ENCODE measurements at places on chromosomes 3 and 15. TPM values are rescaled to one million over a fixed set of nuclear protein-coding genes. Genes with fewer than 3 reads are reported as not detected.

DNA sequence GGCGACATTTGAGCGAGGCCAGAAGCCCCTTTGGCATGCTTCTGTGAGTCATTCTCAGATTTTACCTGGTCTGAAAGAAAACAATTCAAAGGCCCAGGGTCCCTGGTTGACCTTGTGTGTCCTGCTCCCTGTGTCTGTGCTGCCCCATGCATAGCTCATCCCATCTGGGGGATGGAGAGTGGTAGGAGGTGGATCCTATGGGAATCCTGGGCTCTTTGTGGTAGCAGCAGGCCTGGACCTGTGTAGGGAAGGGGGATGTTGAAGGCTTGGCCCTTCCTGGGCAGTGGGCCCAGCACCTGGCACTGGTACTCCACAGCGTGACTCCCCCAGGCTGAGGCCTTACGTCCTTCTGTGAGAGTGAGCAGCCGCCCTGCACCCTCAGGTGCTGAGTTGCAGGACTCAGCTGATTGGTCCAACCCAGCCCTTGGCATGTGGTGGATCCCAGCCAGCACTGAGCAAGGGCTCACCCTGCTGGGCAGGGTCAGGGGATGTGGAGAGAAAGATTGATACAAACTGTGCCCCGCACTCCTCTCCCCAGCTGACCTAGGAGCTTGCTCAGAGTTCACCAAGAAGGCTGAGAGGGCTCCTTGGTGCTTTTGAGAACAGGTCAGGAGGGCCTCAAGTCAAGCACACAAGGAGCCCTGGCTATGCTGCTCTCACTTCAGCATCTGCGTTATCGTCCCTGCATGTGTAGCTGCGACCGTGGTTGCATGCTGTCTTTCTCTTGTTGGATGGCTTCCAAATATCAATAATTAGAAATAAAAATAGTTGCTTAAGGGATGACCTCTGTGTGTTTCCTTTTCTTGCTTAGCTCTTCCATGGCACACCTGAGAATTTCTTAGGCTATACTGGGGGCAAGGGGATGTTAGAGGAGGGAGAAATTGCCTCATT lies 21.4 kb upstream of the JMJD7 start:
- peaks cover 12% of the 10 kb centered on the region for H3K4me1 ChIP-seq
- no peak overlapping the region for H3K27ac ChIP-seq
- no peak for DNase-seq

DNA sequence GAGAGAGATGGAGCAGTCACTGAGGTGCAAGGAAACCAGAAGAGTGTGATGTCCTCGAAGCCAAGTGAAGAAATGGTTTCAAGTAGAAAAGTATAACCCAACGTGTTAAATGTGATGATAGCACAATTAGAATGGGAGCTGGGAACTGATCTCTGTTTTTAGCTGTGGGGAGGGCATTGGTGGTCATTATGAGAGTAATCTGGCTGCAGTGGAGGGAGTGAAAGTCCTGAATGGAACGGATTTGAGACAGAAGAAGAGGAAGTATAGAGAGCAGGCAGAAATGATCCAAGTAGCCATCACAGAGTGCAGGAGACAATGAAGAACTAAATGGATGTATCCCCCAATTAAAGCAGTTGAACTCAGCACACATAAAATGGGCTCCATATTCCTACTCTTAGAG lies 235.3 kb downstream of the IGSF11 start:
- no peaks in the 10 kb centered on the region for H3K27me3 ChIP-seq
- no peaks in the 10 kb centered on the region for H3K4me1 ChIP-seq
- H3K27ac ChIP-seq: no peak overlapping the region
- H3K36me3 ChIP-seq: no peaks in the 10 kb centered on the region
- DNase-seq: no peak
- H3K4me3 ChIP-seq: no peak overlapping the region

DTWD1 gene
- 18.4 TPM for total RNA-seq

DNA sequence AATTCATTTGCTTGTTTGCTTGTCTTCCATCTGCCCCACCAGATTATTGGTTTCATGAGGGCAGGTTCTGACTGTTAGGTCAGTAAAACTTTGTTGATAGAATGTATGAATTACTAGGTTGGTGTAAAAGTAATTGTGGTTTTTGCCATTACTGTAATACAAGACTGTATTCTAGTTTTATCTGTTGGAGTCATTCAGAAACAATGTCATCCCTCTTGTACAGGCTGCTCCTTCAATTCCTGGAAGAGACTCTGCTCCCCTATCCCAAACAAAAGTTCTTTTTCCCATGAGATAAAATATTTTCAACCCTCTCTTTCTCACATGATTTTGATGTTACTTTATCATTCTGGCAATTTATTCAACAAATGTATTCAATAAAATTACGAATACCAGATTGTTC lies 115.0 kb downstream of the CHST2 start:
- no peaks in the 10 kb centered on the region for H3K4me1 ChIP-seq
- no peak overlapping the region for H3K27ac ChIP-seq
- no peaks in the 10 kb centered on the region for H3K36me3 ChIP-seq
- DNase-seq: no peak
- H3K27me3 ChIP-seq: no peaks in the 10 kb centered on the region
- no peak overlapping the region for H3K4me3 ChIP-seq

DNA sequence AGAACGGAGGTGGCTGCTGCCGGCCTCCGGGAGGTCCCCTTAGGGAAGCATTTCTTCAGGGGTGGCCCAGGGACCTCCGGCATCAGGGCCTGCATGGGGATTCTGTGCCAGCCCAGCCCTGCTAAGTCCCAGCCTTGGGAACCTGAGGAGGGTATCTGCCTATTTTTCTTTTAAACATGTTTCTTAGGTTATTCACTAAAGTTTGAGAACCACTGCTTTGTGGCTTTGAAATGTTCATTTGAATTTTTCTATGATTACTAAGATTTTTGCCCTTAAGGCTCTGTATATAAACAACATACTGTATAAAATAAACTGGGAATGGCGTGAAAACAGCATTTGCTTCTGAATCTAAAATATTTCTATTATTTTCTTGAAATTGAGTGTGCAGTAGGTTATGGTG lies 24.4 kb downstream of the FAN1 start:
- no peak for DNase-seq
- H3K4me3 ChIP-seq: no peak overlapping the region
- no peaks in the 10 kb centered on the region for H3K27me3 ChIP-seq
- H3K27ac ChIP-seq: no peak overlapping the region

TM4SF4 gene
- total RNA-seq: not detected

GRCh38 chr15:89656116-89656815 lies 999 bp upstream of the KIF7 start:
- no peaks in the 10 kb centered on the region for H3K27me3 ChIP-seq
- DNase-seq: no peak
- H3K4me1 ChIP-seq: peaks cover 3% of the 10 kb centered on the region

- no peaks in the 10 kb centered on the region for H3K27me3 ChIP-seq
- H3K4me1 ChIP-seq: no peaks in the 10 kb centered on the region
- H3K27ac ChIP-seq: no peak overlapping the region
- no peak overlapping the region for H3K4me3 ChIP-seq
- no peak for DNase-seq
- no peaks in the 10 kb centered on the region for H3K36me3 ChIP-seq
These were observed 137.0 kb downstream of the EPHB1 start for GRCh38 chr3:134932035-134932434.

DNA sequence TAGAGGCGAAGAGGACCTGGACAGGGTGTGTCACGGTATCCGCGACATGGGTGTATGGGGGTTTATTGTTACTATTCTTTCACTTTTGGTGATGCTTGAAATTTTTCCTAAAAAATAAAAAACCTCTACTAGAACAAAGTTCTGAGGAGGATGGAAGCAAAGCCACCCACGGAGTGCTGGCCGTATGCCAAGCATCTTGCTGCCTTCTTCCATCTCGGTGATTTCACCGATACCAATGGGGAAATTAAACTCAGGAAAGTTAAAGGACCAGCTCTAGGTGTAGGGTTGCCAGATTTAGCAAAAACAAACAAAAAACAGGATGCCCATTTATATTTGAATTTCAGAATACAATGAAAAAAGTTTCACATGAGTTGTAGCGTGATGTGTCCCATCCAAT lies 33.9 kb downstream of the SMAD6 start:
- no peaks in the 10 kb centered on the region for H3K36me3 ChIP-seq
- no peak overlapping the region for H3K4me3 ChIP-seq
- no peak for DNase-seq
- no peaks in the 10 kb centered on the region for H3K27me3 ChIP-seq

All from ascending aorta (tissue), 2 donors.